Stimulated activated naive CD4-positive, alpha-beta T cell treated with Interleukin-2 at 50 U/mL for 16 hours (primary cell): ENCODE measurements at places on chromosomes 1 and 21.
A peak's percentile ranks its signal among the peaks of the same experiment; 100 is the strongest.

DNA sequence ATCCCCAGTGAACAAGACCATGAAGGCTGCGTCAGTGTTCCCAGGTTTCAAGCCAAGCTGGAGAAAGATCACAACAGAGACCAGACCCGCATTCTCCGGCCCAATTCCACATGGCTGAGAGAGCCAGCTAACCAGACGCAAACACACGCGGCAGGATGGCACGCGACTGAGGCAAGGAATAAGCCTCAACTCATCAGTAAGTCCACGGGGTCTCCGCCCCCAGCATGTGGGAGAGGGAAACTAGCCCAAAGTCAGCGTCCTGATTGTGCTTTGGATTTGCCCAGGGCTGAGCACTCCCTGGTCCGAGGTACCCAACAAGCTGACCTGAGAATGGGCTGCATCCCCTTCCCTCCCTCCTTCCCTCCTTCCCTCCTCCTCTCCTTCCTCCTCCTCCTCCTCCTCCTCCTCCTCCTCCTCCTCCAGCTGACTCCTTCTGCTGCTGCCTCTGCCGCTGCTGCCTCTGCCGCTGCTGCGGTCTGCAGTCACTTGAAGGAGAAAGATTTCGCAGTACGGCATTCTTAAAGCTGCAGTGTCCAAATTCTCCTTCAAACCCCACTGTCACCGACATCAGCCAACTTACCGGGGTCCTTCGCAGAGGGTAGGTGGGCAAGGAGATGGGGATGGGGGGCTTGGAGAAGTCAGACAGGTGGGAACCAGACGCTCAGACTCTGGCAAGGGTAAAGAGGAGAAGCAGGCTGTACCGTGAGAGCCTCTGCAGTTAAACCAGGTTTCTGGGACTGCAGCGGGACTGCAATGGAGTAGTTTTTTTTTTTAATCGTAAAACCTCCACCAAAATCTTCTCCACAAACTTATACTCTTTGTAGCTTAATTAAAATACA, 33.0 kb upstream of the H6PD start:
- DNase-seq = peak; percentile 13

- no peak for DNase-seq
These were observed 3.0 kb downstream of the LRRC8D start for GRCh38 chr1:89823679-89824292.

DNA sequence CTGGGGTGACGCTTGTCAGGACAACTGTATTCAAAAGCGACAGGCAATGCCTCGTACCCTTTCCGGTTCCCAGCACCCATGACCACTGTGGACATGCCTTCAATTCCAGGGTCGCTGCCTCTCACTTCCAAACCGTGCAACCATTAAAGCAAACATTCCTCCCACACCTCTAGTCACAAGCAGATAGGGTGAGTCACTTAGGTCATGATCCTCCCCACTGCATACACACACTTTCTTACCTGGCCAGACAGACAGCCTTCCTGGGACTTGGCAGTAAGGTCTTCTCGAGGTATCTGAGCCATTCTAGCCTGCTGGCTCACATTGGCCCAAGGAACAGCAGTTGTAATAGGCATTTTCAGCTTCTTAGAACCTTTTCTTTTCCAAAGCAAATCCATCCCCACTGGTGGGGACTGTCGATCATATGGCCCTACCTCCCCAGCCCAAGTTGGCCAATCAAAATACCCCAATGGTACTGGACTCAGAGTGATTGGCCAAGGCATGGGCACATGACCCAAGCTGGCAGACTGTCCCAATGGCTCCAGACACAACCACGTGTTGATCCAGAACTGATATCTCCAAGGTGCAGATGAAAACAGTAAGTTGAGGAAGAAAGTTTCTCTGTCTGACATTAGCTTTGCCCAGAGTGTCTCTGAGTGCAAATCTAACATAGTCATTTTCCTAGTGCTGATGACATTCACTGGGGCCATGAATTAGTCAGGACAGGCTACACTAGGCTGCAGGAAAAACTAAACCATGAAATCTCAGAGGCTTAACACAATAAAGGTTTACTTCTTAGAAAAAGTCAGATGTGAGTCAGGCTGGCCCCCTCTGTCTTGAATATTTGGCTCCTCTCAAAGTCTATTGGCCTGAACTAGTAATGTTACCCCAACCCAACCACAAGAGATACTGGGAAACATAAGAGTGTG, 113.8 kb downstream of the RRAGC start:
- DNase-seq = no peak

DNA sequence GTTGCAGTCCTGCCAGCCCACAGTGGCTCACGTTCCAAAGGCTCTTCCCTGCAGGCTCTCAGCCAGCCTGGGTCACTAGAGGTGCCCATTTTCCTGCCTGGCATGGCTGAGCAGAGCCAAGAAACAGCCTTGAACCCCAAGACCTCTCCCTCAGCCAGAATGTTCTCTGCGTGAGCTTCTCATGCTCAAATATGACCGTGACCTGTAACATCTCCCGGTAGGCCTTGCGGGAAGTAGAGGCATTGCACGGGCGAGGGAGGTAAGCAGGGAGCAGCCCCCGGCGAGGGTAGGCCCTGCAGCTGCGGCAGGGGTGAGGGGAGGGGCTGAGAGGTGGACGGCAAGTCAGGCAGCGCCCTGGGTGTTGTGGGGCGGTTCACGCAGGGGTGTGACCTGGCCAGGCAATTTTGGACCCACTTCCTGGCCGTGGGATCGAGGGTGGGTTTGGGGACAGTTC, 20.0 kb downstream of the RRP1 start:
- DNase-seq = no peak

DNA sequence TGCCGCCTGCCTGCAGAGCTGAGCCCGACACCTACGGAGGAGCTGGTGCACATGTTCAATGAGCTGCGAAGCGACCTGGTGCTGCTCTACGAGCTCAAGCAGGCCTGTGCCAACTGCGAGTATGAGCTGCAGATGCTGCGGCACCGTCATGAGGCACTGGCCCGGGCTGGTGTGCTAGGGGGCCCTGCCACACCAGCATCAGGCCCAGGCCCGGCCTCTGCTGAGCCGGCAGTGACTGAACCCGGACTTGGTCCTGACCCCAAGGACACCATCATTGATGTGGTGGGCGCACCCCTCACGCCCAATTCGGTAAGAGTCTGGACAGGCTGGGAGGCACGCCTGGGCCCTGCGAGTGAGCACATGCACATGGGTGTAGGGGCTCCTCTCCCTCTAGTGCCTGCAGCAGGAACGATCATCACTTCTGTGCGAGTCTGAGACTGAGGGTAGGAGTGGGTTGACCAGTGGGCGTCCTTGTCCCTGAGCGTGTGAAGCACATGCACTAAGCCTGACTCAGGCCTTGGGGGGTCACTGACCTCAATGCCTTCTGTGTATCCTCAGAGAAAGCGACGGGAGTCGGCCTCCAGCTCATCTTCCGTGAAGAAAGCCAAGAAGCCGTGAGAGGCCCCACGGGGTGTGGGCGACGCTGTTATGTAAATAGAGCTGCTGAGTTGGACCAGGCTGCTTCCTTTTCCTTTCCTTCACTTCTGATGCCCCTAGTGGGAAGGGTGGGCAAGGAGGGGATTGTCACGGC, 6.9 kb downstream of the DMAP1 start:
- DNase-seq = no peak

DNA sequence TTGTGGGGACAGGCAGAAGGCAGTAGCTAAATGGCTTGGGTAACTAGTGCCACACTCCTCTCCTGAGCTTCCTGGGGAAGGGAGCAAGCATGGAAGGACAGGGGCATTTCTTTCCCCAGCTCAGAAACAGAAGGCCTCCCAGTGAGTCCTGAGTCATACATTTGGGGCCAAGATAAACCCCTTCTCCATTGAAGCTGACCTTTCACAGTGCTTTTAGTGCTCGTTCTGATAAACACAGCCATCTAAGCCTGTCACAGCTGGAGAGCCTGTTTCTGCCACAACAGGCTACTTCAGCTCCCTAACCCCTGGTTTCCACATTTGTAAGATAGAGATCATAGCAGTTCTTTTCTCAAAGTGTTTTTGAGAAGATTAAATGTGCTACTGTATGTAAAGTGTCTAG, 374.0 kb downstream of the LMX1A start:
- no peak for DNase-seq

DNA sequence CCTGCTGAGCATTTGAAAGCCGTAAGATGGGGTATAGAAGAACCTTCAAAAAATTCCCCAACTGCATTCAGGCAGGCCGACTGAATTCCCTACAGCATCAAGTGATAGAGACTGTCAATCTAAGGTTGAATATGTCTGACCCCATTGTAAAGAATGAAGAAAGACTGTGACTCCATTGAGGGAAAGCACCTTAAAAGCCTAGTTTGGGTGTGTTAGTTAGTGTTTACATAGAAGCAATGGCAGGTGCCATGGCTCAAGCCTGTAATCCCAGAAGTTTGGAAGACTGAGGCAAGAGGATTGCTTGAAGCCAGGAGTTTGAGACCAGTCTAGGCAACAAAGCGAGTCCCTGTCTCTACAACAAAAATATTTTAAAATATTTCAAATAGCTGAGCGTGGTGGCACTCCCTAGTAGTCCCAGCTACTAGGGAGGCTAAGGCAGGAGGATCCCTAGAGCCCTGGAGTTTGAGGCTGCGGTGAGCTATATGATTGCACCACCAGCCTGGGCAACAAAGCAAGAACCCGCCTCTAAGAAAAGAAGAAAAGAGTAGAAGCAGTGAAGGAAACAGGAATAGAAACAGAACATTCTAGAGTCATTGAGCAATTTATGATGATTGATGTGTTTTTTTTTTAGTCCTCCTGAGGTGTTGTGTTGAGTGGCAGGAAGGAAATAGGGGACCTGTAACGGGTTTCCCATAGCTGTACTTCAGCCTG, 15.4 kb downstream of the POLR3GL start:
- DNase-seq = no peak

DNA sequence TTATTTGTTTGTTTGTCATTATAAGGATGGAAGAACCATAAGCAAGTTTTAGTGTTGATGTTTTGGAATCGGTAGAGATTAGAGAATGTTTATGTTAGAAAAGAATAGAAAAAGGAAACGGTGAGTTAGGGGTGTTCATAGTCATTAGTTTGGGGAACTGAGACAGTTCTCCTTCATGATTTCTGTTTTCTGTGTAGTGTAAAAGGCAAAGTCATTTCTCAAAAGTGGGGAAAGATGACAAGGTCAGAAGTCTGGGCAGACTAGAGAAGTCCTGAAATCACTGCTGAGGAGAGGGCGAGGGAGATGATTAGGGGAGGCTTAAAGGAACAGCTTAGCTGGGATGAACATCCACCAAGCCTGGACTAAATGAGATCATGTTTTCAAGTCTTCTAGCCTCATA, 498.9 kb downstream of the TTLL7 start:
- no peak for DNase-seq

GRCh38 chr1:207103892-207104373, at the start of gene C4BPA:
Gene C4BPA, plus strand, starts transcription at chr1:207104233. Its CDS starts 8,793 bp downstream, at chr1:207113026.
- DNase-seq = no peak

DNA sequence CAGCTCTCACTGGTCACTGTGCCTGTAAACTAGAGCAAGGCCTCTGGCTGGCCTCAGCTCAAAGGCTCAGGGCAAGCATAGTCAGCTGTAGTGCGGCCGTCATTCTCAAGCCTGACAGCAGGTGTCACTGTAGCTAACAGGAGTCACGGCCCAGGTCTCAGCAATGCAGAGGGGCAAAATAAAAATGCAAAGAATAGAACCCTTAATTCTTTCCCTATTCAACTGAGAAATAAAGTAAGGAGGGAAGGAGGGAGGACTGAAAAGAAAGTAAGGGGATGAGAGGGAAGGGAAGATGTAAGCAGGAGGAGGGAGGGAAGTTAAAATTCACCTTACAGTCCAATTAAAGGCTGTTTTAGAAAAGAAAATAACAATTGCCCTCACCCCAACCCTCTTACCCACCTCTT, 106.1 kb downstream of the KIAA0319L start:
- peak; percentile 70 for DNase-seq

- no peak for DNase-seq
These were observed 78.7 kb downstream of the PBX1 start for GRCh38 chr1:164637461-164638375.

DNA sequence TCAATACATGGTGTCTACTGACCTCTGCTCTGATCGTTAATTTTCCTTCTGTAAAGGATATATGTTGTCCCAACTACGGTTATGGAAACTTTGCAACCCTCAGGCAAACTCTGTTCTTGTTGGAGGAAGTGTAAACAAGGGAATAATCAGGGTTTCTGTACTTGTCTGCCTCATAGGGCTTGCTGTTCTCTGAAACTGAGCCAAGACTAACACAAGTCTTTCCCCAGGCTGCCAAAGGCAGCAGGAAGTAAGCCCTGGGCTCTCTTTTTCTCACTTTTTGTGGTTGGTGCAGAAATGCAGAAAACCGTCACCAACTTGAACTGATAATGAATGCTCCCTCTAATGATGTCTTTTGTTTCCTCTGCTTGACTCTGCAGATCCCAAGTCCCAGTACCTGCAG, 7.6 kb downstream of the CYP4X1 start:
- no peak for DNase-seq

DNA sequence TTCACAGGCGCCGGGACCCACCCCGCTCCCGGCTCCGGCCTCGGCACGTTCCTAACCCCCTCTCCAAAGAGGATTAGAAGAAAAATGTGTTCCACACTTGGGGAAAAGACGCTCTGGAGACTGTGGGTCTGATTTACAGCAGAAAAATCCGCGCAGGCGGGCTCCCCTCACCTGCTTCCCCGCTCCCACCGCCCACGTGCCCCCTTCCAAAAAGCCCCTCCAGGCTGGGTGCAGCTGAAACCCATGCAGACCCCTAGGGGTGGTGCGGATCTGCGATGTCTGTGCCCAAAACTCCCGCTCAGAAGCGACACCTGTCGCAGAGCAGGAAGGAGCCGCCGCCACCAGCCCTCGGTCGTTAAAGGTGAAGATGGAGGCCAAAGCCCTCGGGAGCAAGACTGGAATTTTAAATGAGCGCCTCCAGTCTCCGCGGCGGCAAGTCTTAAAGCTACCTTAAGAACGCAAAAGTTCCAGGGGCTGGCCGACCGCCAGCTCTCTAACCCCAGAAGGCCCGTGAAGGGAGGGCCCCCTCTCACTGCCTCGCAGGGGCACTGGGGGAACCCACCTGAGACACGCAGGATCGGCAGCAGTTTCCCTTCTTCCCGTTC, 688 bp upstream of the CHD5 start:
- no peak for DNase-seq

DNA sequence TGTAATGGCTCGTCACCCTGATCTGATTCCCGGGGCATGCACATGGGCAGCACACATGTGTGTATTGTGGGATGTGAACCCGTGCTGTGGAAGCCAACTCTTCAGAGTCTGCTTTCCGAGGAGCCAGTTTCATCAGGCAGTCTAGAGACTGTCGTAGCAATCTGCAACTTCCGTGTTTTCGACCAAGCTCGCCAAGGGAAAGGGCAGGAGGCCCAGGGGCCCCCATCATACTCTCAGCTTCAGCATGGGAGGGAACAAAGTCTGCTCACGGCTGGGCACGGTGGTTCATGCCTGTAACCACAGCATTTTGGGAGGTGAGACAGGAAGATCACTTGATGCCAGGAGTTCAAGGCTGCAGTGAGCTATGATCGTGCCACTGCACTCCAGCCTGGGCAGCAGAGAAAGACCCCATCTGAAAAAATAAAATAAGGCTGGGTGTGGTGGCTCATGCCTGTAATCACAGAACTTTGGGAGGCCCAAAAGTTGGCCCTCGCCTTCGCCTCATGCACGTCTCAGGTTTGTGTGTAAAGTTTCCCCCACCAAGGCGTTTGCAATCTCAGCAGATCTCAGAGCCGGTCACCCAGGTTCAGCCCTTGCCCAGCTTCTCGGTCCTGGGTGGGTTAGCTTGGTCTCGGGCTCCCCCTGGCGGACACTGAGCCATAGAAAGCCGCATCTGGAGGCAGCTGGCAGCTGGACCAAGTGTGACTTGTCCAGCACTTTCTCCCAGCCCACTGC, 48.5 kb upstream of the SLC25A33 start:
- peak; percentile 73 for DNase-seq
